Subcutaneous preadipocyte (primary cell): ENCODE measurements at places on chromosomes 12 and 14. TPM values are rescaled to one million over a fixed set of nuclear protein-coding genes. Genes with fewer than 3 reads are reported as not detected.

The RABGGTA gene
- 22.4 and 30.1 TPM in 2 replicates for total RNA-seq

The BTG1 gene
- 14.0 and 17.8 TPM in 2 replicates for total RNA-seq

The MYO1H gene
- total RNA-seq: not detected in 2 replicates

The AQP2 gene
- not detected in 2 replicates for total RNA-seq

The SPX gene
- under 0.01 and 0.98 TPM in 2 replicates for total RNA-seq

The GLIPR1L2 gene
- total RNA-seq: 0.37 and 0.39 TPM in 2 replicates

The GLIPR1L1 gene
- not detected in 2 replicates for total RNA-seq

The WNT5B gene
- total RNA-seq: 56.6 and 76.4 TPM in 2 replicates

The GPR84 gene
- total RNA-seq: not detected in 2 replicates

The ASPG gene
- not detected in 2 replicates for total RNA-seq

The CD69 gene
- not detected in 2 replicates for total RNA-seq

The ANKRD33 gene
- total RNA-seq: 0.98 and 1.5 TPM in 2 replicates

The MBIP gene
- total RNA-seq: 11.3 and 11.4 TPM in 2 replicates

The TMEM30B gene
- total RNA-seq: under 0.01 and 0.20 TPM in 2 replicates
